Fibroblast of mammary gland (primary cell): ENCODE measurements at places on chromosomes 2 and 18.

GRCh38 chr2:30625276-30625675 lies 178.2 kb downstream of the LCLAT1 start:
- no peak for DNase-seq

DNA sequence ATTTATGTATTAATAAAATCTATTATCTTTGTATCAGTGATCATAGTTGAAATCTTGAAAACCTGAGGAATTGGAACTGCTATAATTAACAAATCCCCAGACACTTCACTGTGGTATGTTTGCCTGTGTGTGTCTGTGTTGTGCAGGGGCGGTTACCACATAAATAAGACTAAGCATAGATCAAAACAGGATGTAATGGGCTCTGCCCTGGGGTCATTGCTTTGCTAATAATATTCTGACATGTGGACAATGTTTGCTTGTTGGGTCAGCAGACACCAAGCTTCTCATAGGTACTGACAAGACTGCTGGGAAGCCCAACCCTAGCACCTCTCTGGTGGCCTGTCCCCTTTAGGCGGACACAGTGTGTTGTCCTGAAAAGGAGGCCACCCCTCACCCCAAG lies 35.8 kb upstream of the DOK6 start:
- DNase-seq, result no peak

- DNase-seq, result peak; percentile 46
These were observed 59.1 kb downstream of the TNS1 start for GRCh38 chr2:217943446-217944321.

- no peak for DNase-seq
These were observed 304.0 kb downstream of the ZNF521 start for GRCh38 chr18:25047983-25048382.

GRCh38 chr18:49959176-49959575 lies 145.8 kb upstream of the ACAA2 start:
- no peak for DNase-seq

- no peak for DNase-seq
These were observed 151.1 kb upstream of the RIOK3 start for GRCh38 chr18:23301972-23302371.

GRCh38 chr2:64036034-64036705 lies 16.9 kb upstream of the VPS54 start:
- peak; percentile 86 for DNase-seq

GRCh38 chr2:190695739-190696138 lies 46.9 kb downstream of the NAB1 start:
- DNase-seq, result peak; percentile 30

GRCh38 chr2:190340369-190340768 lies 3.0 kb upstream of the INPP1 start:
- peak; percentile 44 for DNase-seq

DNA sequence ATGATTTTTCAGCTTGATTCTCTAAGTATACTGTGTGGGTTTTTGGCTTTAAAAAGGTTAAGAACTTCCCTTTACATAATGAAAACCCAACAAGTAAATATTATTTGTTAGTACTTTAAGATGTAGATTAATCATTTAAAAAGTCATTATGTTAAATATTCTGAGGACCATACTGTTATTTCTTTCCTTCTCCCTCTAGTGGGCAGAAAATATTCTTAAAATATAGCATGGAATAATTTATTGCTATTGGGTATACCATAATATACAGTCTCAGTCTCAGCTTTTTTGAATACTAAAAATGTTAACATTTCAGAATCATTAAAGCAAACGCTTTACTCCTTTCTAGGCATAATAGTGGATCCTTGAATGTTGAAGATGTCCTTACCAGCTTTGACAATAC lies 28.1 kb downstream of the CAMKMT start:
- DNase-seq, result no peak

- DNase-seq, result no peak
These were observed 12.3 kb upstream of the NEU4 start for GRCh38 chr2:241796610-241797138.

- no peak for DNase-seq
These were observed 55.6 kb downstream of the MRPL35 start for GRCh38 chr2:86254576-86255538.

GRCh38 chr2:188978291-188979081 lies 4.3 kb downstream of the COL3A1 start:
- DNase-seq, result peak; percentile 81

DNA sequence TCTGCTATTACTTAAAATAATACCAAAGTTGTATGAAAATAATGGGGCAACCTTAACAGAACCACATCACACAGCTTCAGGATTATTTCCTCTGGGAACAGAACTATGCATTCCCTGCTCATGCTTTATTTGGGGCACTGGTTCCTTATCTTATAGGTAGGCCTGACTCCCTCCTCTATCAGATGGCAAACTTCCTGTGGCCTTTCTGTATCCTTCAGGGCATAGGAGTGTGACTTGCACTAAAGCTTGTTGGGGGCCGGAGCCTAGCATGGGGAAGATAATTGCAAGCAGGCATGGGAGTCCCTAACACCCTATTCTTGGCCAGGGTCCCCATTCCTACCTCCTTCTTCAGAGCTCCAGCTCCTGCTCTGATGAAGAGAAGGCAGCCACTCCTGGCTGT lies 167.2 kb upstream of the SERTAD2 start:
- no peak for DNase-seq

DNA sequence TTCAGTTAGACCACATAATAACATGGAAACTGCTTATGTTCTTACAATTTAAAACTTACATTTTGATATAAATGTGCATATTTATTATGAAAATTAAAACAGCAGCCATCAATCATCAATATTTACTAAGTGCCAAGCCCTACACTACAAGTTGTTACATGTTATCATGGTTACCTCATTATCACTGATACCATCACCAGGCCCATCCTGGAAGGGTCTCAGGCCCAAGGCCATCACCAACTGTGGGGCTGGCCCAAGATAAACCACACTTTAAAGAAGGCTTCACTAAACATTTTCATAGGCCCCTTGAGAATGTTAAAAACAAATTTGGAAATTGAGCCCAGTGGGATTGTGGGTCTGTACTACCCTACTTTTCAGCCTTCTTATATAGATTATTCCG lies 6.4 kb downstream of the ITSN2 start:
- DNase-seq, result no peak

- peak; percentile 100 for DNase-seq
These were observed 55.9 kb downstream of the COPS8 start for GRCh38 chr2:237141571-237142051.

GRCh38 chr18:32937597-32937996 lies 164.8 kb upstream of the KLHL14 start:
- DNase-seq, result no peak

DNA sequence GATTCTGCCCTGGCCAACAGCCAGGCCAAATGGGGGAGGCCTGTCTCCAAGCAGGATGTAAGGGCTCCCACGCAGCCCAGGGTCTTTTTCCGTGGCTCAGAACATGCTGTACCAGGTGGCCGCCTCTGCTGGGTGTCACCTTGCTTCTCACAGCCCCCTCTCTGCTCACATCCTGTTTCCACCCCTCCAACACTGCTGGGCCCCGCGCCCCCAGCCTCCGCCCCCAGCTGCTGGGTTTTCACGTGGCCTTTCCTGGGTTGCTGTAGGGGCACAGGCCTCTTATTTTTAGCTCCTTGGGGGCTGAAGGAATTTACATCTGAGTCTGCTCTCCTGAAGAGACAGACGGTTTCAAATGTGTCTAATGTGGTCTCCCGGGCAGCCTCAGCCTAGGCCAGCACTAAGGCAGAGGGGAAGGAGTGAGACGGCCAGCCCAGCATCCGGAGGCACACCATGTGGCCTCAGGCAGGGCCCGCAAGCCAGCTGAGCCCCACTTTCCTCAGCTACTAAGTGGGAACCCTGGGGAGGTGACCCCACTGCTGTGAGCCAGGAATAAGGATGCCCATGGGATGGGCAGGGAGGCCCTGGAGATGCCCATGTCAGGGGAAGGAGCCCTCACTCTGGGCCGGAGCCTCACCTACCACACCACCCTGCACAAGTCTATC lies 18.7 kb upstream of the DUSP2 start:
- no peak for DNase-seq

DNA sequence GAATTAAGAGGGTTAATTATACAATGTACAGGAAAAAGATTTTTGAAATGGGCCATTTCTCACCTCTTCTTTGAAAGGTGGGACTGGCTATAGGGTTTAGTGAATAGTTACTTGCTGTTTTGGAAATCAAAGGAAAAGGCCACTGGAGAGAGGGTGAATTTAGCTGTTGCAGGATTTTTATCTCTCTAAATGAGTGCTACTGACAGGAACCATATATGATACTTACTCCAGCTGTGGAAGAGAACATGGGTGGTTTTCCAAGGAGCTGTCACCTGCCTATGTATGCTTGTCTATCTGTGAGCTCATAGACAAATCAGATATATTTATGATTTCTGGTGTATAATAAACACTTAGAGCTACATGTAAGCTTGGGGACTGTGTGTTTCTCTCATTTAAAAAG lies 430.4 kb downstream of the MTX2 start:
- DNase-seq, result no peak

GRCh38 chr2:168519534-168520308 lies 63.6 kb downstream of the CERS6 start:
- no peak for DNase-seq

DNA sequence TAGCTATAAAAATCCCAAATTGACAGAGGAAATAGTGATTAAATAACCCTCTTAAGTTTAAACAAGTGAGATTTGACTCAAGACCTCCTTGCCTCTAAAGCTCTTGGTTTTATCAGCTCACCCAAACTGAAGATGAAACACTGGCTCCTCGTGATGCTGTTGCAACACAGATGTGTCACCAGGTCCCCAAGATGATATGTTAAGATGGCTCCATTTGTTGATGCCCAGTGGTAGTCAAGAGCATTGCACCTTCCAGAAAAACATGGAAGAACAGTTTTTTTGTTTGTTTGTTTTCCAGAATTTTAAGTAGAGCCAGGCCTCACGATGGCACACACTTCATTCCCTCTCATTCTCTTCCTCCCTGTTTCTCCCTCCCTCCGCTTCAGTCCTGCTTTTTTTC lies 399.8 kb downstream of the TXNL1 start:
- DNase-seq, result peak; percentile 17

- DNase-seq, result peak; percentile 5
These were observed 103.0 kb upstream of the STK39 start for GRCh38 chr2:168350380-168350779.

DNA sequence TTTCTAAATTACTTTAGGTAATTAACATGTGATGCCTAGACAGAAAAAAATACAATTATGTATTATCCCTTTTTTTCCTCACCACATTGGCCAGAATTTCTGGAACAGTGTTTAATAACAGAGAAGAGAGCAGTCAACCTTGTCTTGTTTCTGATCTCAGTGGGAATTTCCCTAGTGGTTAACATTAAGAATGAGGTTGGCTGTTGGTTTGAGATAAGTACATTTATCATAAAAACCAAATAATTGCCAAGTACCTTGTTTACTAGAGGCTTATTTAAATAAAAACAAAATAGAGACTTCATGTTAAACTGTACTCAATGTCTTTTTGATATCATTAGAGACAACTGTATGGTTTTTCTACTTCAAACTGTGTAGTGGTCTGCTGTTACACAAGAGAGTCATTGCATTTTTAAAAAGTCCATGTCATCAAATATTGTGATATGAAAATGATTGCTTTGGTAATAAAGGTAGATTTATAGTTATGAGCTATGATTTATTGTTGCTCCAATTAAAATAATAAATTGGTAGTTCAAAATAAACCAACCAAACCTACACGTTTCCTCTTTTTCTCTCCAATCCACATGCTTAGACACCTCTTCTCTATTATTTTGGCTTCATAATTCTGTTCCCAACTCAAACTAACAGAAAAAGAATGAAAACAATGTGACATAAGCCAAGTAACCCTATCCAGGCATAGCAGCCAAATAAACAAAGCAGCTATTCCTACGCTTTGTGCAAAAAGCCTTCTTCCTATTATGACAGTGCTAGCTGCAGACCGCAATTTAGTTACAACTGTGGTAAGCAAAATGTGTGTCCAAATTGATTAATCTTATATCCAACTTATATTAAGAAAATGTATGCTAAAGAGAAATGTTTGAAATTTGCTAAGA lies 20.9 kb upstream of the TANK start:
- DNase-seq, result peak; percentile 54

DNA sequence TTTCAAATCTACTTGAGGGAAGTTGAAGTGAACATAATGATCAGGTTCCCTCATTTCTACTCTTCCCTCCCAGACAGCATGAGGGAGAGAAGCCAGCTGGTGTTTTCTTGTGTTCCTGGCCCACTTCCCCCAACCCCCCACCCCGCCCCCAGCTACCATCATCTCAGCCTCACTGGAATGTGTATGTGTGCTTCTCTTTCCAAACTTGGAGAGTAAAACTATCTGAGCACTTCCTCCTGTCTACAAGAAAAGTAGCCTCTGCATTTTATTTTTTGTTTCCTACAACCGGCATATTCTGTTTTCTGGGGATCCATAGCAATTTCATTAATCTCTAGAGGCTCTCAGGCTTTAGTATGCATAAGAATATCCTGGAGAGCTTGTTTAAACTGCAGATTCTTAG lies 53.6 kb upstream of the GRHL1 start:
- DNase-seq, result peak; percentile 6

- no peak for DNase-seq
These were observed 542.1 kb upstream of the ID2 start for GRCh38 chr2:8139668-8140200.

- no peak for DNase-seq
These were observed 236.9 kb downstream of the LDLRAD4 start for GRCh38 chr18:13455471-13455870.

DNA sequence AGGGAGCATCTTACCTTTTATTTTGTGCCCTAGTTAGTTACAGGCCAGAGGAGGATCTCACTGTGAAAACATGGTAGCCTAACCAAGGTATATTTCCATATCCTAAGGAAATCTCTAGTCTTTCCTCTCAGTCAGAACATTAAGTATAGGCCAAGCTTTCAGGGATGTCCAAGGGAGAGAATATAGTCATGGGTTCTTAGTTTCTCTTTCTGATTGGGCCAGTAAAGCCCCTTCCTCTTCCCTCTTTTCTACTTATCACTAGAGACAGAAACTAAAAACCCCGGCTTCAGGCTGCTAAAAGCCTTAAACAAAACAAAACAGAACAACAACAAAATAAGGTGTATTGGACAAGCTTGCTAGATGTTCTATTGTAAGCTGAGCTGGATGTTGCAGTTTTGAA lies 44.3 kb upstream of the TNFRSF11A start:
- no peak for DNase-seq

DNA sequence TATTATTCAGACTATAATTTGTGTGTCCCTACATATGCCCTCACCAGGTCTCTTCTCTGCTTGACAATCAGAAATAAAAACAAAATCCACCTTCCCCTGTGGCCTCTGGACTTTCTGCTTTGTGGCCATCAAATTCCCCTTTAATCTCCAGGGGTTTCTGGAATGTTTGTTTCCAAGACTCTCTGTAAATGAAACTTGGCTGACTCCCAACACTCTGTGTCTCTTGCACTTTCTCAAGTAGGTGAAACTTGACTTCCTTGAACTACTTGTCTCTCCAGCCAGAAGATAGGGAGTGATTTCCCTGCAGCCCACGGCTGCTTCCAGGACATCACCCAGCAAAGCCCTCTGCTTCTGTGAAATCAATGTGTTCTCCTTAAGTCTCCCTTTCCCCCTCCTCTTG lies 54.1 kb upstream of the AQP4 start:
- DNase-seq, result no peak
